Stimulated activated CD4-positive, alpha-beta T cell treated with anti-CD3 and anti-CD28 coated beads, Interleukin-1b, Interleukin-23, amount 100 ng/mL, for 4 hours (primary cell): ENCODE measurements at places on chromosomes 2 and 18.
A peak's percentile ranks its signal among the peaks of the same experiment; 100 is the strongest.

GRCh38 chr18:79242246-79242645, 153.5 kb upstream of the NFATC1 start:
- DNase-seq = no peak

DNA sequence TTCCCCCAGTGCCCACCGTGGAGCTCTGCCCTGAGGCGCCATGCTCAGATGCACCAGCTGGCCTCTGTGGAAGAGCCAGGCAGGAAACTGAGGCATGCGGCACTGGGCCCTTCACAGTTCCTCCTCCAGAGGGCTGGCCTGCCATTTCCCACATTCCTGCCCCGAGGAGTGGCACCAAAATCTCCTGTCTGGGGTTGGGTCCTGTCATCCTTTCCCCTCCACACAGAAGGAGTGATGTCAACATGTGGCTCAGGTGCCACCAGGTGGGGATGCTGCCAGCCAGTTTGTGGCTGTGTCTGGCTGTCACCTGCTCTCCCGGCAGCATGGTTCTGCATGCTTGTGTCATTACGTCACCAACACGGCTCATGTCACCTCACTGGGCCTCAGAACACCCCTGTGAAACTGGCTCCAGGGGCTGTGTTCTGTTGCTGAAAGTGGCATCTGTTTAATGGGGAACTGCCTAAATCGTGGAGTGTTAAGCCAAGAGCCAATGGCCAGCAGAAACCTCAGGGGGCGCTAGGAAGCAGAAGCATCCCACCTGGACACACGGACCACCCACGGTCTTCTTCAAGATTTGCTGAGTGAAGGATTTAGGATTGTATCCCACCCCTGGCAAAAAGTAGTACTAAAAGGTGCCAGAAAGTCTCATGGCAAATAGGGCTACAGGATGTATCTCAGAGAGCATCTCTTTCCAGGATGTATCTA, 51.3 kb downstream of the ZAP70 start:
- DNase-seq = no peak

DNA sequence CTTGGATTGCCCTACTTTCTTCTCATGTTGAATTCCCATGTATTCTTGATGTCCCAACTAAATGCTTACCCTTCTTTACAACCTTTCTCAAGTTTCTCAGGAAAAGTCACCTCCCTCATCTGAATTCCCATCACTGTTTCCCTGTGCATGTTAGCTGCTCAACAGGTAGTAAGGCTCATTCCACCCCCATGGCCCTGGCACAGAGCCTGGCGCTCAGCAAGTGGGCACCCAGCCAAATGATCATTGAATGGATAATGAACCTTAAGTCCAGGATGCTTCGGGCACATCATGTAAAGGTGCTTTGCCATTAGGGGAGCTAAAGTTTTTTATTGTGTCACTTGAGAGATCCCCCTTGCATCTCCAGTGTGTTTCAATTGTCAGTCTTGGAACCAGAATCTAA, 124.0 kb downstream of the PKP4 start:
- no peak for DNase-seq

DNA sequence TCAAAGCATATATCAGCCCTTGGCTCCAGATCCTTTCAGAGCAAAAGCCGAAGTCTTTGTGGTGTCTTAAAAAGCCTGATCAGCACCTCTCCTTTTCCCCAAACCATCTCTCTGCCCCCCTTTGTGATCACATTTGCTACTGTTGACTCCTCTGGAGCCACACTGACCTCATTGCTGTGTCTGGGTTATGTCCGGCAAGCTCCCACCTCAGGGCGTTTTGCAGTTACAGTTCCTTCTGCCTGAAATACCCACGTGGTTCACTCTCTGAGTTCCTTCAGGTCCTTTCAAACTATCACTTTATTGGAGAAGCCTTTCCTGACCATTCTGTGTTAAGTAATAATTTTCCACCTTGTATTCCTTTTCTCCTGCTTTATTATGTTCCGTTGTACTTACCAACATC, 11.8 kb downstream of the C2orf69 start:
- DNase-seq = no peak

- DNase-seq = no peak
Measured at GRCh38 chr2:96888072-96889011, 18.5 kb upstream of the SEMA4C start.

- DNase-seq = no peak
Measured at GRCh38 chr2:36433311-36434217, 78.0 kb downstream of the CRIM1 start.

- DNase-seq = no peak
Measured at GRCh38 chr2:109201465-109202327, 72.7 kb downstream of the SH3RF3 start.

DNA sequence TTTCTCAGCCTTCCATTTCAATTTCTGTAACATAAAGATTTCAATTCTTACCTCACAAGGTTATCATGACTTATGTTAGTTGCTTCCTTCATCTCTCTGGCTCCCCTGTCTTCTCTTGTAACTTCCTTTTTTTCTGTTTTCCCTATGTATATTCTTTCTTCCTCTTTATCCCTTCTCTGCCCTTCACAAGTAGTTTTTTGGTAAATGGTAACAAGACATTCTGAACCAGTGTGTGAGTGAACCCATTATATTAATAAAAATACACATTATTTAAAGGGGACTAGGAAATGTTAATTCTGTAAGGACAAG, 8.4 kb downstream of the ACSL3 start:
- no peak for DNase-seq

DNA sequence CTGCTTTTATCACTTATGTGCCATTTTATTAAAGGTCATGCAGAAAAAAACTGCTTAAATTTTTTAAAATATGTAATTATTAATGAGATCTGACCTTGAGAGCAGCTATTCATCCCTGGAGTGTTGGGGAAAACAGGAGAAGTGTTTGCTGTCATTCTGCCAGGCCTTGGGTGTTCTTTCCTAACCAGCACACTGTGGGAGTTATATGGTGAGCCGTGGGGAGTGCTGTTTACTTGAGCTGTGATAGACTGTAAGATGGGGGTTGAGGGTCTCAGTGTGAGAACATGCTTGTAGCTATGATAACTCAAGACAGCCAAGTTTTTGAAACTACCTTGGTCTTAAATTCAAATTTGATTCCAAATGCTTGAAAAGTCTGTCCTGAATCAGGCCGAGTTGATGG, 101.3 kb upstream of the ARHGAP28 start:
- no peak for DNase-seq

DNA sequence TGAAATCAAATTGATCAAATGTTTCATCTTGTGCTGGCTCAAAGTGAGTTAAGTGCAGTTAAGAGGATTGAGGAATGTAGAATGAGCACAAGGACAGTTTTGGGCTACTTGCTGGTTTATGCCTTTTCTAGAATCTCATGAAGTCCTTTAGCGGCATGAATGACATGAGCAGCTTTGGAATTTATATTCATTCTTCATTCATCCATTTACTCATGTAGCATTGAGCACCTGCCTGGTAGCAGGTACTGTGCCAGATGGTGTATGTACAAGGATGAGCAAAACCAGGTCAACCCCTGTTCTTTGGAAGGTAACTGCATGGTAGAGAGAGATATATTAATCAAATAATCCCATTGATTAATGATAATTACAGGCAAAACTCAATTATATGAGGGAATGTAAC, 1.2 kb downstream of the ICOS start:
- DNase-seq = no peak

GRCh38 chr2:86441882-86442641, 891 bp downstream of the KDM3A start:
- peak; percentile 45 for DNase-seq

DNA sequence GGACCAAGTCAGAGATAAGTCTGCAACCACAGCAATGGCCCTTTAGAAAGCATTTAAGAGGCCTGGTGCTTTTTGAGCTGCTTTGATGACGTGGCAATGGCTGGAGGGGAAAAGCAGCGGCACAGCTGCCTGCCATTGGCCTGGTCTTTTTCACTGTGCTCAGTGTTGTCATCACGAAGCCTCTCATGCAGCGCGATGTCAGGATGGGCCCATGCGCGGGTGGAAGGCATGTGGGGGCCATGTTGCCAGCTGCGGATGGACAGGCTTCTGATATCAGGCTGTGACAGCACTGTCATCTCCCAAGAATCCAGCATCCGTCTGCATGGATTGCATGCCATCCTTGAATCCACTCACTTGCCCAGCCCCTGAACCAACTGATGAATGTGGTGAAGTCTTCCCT, 204.5 kb downstream of the ACKR3 start:
- DNase-seq = no peak

- DNase-seq = no peak
Measured at GRCh38 chr2:7109533-7109885, 192.3 kb downstream of the RNF144A start.

DNA sequence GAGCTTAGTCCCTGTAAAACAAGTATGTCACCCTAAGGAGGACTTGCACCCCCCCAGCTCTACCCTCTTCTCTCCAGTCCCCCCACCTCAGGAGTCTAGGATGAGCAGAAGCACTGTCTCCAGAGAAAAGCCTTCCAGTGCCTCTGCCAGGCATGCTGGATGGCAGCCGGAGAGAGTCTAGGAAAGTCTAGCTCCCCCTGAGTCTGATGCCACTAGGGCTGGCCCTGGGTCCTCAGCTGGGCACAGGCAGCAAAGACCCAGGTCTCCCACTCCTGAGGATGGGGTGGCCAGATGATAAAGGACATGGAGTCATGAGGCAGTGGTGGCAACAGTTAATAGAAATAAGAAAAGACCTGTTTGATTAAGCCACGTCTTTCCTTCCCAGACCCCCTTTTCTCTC, 225.6 kb downstream of the CYP26B1 start:
- no peak for DNase-seq

GRCh38 chr2:143852759-143853158, 667.2 kb downstream of the ZEB2 start:
- DNase-seq = no peak

DNA sequence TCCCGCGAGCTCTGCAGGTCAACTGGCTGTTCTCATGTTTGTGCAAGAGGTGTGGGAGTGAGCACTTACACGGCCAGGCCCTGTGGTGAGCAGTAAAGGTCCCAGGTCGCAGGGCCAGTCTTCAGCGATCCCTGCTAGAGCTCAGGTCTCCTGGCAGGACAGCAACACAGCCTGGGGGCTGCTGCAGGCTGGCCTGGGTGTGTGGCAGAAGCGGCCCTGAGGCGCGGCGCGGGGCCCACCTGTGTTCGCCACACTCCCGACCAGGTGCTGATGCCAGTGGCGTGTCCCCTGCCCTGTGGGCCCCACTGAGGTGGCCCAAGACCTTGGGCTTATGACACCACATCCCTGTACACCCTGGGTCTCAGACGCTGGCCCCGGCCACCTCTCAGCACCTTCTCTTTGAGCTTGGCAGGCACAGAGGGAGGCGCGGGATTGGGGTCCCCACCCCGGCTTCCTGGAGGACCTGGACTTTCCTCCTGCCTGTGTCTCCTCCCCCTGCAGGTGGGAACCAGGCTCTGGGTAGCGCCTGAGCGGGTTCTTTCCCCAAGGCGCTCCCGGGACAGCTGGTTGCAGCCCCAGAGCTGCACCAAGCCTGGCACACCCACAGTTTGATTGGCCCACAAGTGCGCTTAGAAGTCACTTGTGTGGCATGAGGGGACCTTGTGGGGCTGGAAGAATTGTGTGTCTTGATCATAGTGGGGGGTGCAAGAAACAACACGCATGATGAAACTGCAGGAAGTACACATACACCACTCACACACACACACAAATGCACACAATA, 59.2 kb downstream of the TWIST2 start:
- no peak for DNase-seq

GRCh38 chr2:46461709-46462171, 17.6 kb upstream of the TMEM247 start:
- no peak for DNase-seq

DNA sequence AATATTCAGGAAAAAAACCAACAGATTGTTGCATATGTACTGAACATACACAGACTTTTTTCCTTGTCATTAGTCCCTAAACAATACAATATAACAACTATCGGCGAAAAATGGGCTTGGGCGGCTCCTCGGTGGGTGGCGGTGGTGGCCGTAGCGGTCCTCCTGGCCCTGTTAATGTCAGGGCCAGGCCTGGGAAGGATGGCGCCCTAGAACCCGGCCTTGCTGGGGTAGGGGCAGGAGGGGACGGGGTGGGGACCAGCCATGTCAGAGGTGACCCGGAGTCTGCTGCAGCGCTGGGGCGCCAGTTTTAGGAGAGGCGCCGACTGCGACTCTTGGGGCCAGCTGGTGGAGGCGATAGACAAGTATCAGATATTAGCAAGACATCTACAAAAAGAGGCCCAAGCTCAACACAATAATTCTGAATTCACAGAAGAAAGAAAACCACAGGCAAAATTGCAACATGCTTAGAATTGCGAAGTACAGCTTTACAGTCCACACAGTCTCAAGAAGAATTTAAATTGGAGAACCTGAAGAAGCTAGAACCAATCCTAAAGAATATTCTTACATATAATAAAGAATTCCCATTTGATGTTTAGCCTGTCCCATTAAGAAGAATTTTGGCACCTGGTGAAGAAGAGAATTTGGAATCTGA, 36.5 kb downstream of the ROCK2 start:
- no peak for DNase-seq

DNA sequence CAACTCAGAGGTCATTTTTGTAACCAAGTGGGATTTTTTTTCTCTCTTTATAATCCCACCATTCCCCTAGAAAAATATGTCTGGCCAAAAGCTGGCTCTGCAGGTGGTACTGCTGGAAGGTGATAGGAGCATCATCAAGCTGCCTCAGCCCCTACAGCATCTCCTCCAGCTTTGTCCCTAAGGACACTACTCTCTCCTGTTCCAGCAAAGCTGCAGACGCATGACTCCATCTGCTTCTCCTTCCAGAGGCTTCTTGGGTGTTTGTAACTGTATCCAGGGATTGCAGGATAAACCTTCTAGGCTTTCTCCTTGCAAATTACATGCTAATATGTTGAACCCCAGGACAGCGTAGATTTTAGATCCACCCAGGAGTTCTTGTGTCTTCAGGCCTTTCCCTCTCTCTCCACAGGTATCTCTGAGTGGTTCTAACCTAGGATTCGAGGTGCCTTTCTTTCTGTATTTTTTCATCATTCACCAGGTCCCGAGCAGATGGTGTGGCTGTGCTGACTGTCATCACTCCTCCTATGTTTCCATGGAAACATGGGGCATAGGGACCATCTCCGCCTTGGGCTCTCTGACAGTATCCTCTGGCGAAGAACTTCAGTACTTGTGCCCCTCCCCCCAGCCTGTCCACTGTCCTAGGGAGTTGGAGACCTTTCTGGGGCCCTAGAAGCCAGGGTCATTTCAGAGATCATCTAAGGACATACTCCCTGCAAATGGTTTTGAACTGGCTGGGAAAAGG, 34.3 kb downstream of the AFF3 start:
- no peak for DNase-seq

GRCh38 chr2:147521936-147522335, 322.9 kb upstream of the ACVR2A start:
- no peak for DNase-seq

DNA sequence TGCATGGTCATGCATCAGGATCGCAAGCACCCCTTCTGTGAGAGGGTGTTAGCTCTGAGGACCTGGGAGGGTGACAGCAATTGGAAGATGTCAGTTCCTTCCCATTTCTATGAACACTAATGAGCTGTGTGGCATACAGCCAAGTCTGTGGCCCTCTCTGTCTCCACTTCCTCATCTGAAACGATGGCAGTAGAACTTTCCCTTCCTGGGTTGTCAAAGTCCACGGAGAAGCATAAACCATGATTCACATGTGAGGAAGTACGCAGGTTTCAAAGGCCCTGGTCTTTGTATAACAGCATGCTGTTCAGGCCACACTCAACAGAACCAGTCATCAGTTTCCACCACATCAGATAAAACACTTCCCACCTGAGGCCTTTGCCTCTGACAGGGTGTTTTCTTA, 167.4 kb upstream of the RAB6C start:
- no peak for DNase-seq

GRCh38 chr2:232888099-232888836, 18.2 kb downstream of the SNORC start:
- no peak for DNase-seq

GRCh38 chr2:75707901-75708300, 2.8 kb downstream of the GCFC2 start:
- no peak for DNase-seq

GRCh38 chr2:158713523-158714138, 81.5 kb upstream of the DAPL1 start:
- no peak for DNase-seq
